ENCODE measurements at places on chromosomes 2 and 18.

DNA sequence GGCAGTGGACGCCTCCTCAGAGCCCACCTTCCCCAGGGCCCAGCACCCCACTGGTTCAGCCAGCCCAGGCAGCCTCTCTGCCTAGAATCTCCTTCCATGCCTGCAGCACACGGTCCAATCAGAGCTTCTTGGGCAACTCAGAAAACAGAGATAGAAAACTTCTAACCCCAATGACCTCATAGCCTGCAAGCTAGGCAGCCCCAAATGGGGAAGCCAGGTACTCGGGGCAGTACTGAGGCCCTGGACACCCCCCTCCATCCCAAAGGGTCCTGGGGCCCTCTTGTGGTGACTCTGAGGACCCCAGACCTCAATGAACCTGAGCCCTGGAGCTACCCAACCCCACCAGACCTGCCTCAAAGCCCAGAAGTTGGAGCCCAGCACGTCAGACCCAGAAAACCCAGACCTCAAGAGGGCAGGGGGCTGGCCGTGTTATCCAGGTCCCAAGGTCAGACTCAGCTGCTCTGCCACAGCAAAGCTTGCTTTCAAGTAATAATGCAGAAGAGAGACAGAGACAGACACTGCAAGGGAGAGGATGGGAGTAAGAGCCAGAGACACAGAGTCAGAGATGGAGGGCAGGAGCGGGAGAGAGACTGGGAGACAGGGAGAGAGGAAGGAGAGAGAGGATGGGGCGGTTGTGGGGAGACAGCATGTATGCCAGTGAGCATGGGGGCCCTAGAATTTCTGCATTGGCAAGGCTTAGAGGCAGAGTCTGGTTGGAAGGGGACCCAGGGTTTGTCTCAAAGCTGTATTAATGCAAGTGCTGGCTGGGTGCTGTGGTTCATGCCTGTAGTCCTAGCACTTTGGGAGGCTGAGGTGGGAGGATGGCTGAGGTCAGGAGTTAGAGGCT lies 28.2 kb downstream of the SERTAD2 start:
- no peak for DNase-seq

GRCh38 chr2:157319795-157320194 lies 5.8 kb downstream of the ERMN start:
- DNase-seq, result no peak

GRCh38 chr2:232085826-232086425 lies 124.4 kb downstream of the DIS3L2 start:
- DNase-seq, result no peak

DNA sequence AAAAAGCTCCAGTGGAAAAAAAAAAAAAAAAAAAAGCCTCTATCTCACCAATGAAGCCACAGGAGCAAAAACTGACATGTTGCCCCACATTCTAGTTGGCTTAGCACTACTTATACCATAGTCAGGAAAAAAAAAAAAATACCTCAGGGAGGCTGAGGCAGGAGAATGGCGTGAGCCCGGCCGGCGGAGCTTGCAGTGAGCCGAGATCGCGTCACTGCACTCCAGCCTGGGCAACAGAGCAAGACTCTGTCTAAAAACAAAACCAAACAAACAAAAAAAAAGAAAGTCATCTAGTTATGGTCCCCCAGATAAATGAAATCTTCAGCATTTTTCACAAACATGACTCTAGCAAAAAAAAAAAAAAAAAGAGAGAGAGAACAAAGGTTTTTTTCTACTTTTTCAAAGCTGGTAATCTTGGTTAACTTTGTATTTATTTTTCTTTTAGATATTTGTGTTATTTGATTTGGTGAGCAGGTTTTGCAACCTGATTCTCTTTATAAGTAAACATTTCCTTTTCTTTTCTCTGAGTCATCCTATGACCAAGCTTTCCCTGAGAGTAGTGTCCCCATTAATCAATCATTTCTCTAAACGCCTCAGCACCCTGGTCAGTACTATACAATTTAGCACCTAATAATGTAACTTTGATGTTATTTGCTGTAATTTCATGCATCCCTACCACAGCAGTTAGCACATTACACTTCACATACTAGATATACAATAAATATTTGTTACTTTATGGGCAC lies 273.7 kb upstream of the PIK3C3 start:
- no peak for DNase-seq

DNA sequence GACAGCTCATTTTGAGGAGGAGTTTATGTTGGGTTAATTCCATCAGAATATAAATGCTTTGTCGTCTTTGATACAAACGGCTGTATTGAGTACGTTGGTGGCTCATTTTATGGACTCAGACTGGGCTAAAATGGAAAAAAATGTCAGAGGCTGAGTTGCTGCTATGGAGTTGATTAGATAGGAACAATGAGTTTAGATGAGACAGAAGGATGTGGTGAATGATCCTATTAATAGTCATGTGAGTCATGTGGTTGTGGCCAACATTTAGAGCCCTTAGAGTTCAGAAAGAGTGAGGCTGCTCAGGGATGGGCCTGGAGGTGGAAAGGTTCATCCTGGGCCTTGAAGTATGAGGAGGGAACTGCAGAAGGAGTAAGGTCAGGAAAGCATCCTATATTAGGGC lies 434.2 kb downstream of the MEIS1 start:
- peak; percentile 27 for DNase-seq

- no peak for DNase-seq
These were observed 103.0 kb downstream of the ZAP70 start for GRCh38 chr2:97816411-97816810.

GRCh38 chr18:77559274-77559910 lies 309.7 kb downstream of the GALR1 start:
- no peak for DNase-seq

- DNase-seq, result no peak
These were observed 271.5 kb downstream of the AGAP1 start for GRCh38 chr2:235765181-235765820.

DNA sequence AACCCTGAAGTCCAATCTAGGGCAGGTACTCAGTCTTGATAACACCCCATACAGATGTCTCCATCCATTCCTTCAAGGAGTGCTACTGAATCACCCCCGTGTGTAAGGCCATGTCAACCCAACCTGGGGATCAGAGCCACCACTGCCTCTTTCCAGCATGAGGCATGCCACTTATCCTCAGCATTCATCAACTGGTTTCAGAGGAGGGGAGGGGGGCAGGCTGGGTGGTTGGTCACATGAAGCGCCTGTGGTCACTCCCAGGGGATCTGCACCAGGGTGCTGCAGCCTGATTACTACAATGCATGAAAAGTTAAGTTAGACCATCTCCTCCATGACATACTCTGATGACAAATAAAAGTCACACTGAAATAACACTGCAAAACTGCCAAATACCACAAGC lies 65.0 kb downstream of the UXS1 start:
- DNase-seq, result no peak

- DNase-seq, result no peak
These were observed 24.2 kb downstream of the OTOF start for GRCh38 chr2:26453421-26454329.

DNA sequence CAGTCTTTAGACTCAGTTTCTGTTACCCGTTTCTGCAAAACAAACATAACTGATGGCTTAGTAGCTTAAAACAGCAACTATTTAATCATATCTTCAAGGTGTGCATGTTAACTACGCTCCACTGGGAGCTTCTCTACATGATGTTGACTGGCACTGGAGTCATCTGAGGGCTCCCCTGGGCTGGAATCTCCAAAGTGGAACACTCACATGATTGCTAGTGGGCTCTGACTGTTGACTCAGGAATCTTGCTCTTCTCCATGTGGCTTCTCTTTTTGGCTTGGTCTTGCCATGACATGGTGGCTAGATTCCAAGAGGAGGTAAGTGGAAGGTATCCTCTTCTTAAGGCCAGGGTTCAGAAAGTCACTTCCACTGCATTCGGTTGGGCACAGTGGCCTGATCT lies 160.8 kb downstream of the PMAIP1 start:
- DNase-seq, result no peak

DNA sequence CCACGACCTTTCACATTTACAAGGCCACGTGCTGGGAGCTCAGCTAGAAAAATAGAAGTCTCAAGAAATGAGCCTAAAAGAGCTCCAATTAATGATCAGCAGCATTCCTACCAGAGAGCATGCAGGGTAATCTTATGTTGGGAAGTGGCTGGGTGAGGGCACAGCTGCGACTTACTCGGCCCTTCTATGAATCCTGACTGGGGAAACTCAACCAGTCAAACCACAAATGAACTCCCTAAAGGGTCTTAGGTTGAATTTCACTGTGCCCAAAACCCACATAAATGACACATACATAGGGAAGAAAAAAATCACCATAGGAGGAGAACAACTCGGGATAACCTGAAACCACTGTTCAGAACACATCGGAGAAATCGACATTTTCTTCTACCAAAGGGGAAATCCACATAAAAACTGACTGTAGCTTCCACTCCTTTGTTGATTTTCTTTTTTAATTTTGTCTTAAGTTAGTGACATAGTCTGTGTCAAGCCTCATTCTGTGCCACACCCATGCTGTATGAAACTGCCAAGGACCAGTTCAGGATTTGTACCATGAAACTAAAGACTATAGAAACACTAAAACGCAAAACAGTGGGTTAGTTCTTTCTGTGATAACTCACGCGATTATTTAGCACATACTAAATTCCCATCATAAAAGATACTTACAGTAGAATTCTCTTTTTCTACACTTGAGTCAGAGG lies 54.7 kb downstream of the UXS1 start:
- no peak for DNase-seq

- DNase-seq, result no peak
These were observed 393.7 kb upstream of the FANCL start for GRCh38 chr2:58634653-58635370.

DNA sequence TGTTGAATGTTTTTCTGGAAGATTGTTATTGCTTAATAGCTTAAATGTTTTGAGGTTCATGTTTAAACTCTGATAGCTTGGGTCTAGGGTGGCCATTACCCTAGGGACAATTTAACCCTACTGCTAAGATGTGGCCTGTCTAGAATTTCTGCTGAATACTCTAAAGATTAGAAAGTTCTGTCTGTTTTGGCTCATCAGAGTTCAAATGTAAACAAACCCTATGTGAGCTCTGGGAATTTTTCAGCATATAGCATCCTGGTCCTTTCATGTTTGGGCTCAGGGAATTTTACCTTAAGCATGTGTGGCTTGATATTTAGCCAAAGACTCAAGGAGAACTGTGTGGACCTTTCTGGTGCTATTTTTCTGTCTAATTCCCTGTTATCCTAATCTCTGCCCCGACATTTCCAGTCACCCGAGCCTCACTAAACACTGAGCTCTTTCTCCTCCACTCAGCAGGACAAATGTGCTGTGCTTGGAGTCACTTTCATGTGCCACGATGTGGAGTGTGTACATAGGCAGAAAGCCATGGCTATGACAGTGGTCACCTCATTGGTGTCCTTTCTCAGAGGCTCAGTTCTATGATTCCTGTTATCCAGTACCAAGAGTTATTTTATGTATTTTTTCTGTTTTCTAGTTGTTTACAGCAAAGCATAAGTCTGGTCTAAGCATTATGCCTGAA lies 492.5 kb upstream of the SPHKAP start:
- no peak for DNase-seq

GRCh38 chr2:231554748-231555545 lies 24.7 kb upstream of the NMUR1 start:
- peak; percentile 38 for DNase-seq

GRCh38 chr2:193808877-193809276 lies 1614.1 kb upstream of the TMEFF2 start:
- no peak for DNase-seq

GRCh38 chr2:215636816-215637215 lies 200.9 kb upstream of the FN1 start:
- no peak for DNase-seq

- DNase-seq, result no peak
These were observed 731.0 kb downstream of the CNTNAP5 start for GRCh38 chr2:124756048-124756447.

GRCh38 chr18:67665266-67665665 lies 148.7 kb upstream of the DSEL start:
- no peak for DNase-seq

GRCh38 chr2:73069855-73070642 lies 1.5 kb downstream of the SFXN5 start:
- DNase-seq, result peak; percentile 54

DNA sequence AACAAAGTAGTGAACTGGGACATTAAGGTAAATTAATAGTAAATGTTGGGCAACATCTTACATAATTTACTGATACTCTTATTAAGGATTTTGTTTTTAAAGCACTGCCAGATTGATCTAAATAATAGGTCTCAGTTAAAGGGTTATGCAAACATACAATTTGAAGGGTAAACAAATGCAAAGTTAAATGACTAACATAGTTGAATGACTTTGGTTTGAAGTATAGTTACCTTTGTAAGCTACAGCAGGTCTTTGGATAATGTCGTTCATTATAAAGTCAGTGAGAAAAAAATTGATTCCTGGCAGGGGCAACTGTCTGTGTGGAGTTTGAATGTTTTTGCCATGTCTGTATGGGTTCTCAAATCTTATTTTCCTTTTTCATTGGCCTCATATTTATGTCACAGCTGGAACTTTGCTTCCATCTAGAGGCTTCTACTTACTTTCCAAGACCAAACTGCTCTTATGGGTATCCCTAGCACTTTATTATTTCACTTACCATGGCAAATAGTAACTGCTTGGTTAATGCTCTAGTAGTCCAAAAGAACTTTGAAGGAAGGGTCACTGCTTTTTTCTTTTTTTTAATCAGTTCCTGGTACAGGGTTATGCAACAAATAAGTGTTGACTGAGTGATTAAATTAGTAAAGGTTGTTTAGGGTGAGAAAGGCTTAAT lies 107.8 kb downstream of the NBEAL1 start:
- peak; percentile 44 for DNase-seq

- no peak for DNase-seq
These were observed 40.6 kb downstream of the LCLAT1 start for GRCh38 chr2:30487603-30488002.

- no peak for DNase-seq
These were observed 37.8 kb downstream of the RIT2 start for GRCh38 chr18:43077510-43078308.

GRCh38 chr2:7646661-7647060 lies 729.4 kb downstream of the RNF144A start:
- DNase-seq, result no peak

GRCh38 chr2:197238043-197238365 lies 72.6 kb downstream of the ANKRD44 start:
- DNase-seq, result no peak

- no peak for DNase-seq
These were observed 30.6 kb downstream of the GFPT1 start for GRCh38 chr2:69356471-69356870.

DNA sequence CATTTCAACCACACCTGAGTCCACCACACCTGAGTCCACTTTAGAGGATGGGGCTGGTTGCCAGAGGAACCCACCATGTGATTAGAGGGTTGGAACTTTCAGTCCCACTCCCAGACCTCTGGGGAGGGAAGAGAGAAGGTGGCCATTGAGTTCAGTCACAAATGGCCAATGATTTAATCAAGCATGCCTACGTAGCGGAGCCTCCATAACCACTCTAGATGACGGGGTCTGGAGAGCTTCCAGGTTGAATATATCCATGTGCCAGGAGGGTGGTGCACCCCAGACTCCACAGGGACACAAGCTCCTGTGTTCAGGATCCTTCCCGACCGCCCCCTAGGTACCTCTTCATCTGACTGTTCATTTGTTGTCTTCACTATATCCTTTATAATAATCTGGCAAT lies 53.3 kb downstream of the CYBRD1 start:
- no peak for DNase-seq

DNA sequence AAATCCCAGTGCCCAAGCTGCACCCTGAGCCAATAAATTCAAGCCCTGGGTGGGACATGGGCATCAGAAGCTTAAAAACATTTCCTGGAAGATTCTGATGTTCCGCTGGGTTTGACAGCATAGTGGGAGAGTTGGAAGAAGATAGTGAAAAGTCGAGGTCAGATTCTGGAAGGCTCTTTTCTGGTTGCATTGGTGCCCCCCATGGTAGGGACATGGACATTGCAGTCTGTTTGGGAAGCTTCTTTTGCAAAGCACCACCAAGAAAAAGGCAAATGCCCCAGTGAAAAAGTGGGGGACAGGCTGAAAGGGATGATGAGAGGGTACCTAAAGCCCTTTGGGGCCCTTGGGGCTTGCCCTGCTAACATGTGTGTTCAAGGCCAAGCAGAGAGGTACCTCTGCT lies 21.0 kb downstream of the MERTK start:
- DNase-seq, result peak; percentile 43

All from hematopoietic multipotent progenitor cell treated with erythropoietin and hydrocortisone succinate and interleukin-3 and kit ligand, for 6 days (in vitro differentiated cells).